Muscle of leg (tissue), 16 donors: ENCODE measurements at places on chromosomes 16 and 17. TPM values are rescaled to one million over a fixed set of nuclear protein-coding genes. Genes with fewer than 3 reads are reported as not detected.

GRCh38 chr16:15769239-15769638 lies 87.6 kb downstream of the MYH11 start:
- DNase-seq = no peak

GRCh38 chr16:11051879-11052808 lies 107.8 kb downstream of the CLEC16A start:
- DNase-seq = no peak

DNA sequence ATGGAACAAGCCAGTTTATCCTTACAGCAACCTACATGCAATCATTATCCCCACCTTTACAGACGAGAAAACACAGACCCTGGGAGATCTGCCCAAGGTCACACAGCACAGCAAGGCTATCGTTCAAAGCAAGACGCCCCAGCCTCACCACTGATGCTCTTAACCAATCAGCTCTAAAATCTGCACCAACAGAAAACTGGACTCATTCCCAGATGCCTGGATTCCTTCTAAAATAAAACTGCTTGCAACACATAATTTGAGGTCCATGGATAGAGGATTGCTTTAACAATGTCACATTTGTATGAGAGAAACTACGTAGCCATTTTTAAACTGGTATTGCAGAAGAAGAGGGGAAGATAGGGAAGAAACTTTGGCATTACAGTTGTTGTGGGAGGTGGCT lies 6.8 kb downstream of the COTL1 start:
- DNase-seq = peak; percentile 49

- no peak for DNase-seq
Observed at GRCh38 chr16:29107299-29107698, 122.4 kb downstream of the LAT start.

GRCh38 chr17:35555691-35556090 lies 4.9 kb downstream of the SLFN14 start:
- DNase-seq = no peak

- DNase-seq = no peak
Observed at GRCh38 chr16:78478267-78478861, 378.9 kb downstream of the WWOX start.

DNA sequence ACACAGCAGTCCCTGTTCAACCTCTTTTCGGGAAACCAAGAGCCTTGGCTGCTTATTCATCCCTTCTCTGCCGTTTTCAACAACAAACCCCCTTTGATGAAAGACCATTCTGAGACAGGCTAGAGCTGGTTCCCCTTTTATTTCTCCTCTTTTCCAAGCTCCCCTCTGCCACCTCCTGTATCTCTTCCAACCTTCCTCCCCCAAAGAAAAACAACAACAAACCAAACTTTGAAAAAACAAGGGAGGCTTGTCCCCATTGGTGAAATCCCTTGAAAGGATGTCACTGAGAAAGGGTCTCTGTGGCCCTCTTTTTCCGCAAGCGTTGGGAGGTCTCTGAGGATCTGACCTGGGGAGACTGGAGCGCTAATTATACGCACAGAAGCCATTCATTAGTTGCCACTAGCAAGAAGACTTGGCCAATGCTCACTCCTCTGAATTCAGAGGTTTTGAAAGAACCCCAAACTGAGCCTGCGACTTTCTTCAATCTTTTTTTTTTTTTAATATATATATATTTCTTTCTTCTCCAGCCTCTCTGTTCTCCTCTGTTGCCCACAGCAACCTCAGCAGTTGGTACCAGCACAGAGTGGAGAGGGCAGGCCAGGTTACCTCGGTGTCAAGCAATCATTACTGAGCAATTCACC lies 101.4 kb downstream of the PITPNC1 start:
- no peak for DNase-seq

Gene ST6GALNAC2
- 1.4 TPM for polyA plus RNA-seq

Gene TEX19
- not detected for polyA plus RNA-seq
